ENCODE measurements at places on chromosomes 16 and 17.

DNA sequence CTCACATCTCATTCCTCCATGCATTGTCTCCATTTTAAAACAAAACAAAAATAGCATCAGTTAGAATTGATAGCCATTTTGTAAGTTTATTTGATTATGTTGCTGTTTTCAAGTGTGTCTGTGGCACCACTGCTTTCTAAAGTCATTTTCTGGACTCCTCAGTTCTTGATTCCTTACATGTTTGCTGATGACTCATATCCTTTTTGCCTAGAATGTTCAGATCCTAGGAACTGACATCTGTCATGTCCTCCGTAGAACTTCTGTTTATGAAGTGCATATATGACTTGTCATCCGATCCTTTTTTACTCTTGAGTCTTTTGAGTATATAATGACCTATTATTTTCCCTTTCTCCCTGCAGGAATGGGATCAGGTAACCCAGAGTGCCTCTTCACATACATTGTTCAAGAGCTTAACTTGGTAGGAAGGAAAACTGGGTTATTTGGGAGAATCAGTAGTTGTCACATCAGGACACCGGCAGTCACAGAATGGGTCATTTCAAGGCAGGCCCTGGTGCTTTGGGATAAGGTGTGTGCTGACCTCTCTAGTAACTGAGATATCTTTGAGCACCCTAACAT is 69.2 kb downstream of the MAP2K4 start:
- DNase-seq = no peak

DNA sequence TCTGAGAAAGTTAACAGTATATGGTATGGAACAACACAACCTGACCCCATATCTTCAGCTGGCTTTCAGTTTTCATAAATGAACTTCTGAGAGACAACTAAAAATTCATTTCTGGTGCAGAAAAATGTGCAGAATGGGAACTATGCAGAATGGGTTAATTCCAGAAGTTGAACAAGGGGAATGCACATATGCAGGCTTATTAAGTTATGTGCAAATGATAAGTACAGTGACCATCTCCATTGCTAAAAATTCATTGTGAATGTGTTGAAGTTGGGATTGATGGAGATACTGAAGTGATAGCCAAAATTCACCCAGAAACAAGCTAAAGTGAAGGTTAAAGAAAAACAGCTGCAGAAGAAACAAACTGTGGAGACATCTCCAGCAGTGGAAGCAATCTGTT is 315.8 kb downstream of the CA10 start:
- no peak for DNase-seq

- peak; percentile 39 for DNase-seq
Measured at GRCh38 chr17:47649972-47650524, 329 bp downstream of the KPNB1 start.

DNA sequence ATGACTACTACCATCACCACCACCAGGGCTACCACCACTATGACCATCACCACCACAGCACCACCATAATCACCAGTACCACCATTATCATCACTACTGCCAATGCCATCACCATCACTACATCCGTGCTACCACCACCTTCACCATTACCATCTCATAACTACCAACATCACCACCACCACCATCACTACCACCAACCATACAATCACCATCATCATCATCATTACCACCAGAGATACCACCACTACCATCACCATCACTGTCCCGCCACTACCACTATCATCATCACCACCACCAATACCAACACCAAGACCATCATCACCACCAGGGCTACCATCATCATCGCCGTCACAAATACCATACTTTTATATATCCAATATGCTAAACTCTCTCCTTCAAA is 369.6 kb upstream of the DYNLRB2 start:
- DNase-seq = no peak

GRCh38 chr16:24731722-24732419 is 2.4 kb downstream of the TNRC6A start:
- DNase-seq = no peak
